Activated naive CD4-positive, alpha-beta T cell treated with Interleukin-2 at 50 U/mL for 16 hours (primary cell): ENCODE measurements at places on chromosomes 2 and 18.
A peak's percentile ranks its signal among the peaks of the same experiment; 100 is the strongest.

GRCh38 chr2:216633616-216634369, 573 bp downstream of the IGFBP2 start:
- DNase-seq, result no peak

DNA sequence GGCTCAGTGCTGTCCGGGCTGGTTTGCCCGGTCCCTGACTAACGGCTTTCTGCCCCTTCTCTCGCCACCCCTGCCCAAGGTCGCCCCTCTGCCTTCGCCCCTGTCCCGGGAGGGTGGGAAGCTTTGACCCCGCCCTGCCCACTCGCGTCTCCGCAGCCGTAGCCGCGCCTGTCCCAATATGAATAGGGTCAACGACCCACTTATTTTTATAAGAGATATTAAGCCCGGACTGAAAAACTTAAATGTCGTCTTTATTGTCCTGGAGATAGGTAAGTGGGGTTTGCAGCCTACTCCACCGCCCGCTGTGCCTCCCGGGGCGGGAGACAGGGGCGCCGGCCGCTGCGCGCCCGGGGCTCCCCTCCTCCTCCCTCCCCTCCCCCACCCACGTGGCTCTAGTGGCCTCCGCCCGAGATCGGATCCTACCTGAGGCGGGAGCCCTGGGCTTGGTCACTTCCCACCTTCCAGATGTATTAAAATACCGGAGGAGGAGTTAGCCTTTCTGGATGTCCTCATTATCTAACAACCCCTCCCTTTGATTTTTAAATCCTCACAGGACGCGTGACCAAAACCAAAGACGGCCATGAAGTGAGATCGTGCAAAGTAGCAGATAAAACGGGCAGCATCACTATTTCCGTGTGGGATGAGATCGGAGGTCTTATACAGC, 633 bp downstream of the NABP1 start:
- peak; percentile 67 for DNase-seq

GRCh38 chr18:42623935-42624334, 491.6 kb downstream of the RIT2 start:
- no peak for DNase-seq

DNA sequence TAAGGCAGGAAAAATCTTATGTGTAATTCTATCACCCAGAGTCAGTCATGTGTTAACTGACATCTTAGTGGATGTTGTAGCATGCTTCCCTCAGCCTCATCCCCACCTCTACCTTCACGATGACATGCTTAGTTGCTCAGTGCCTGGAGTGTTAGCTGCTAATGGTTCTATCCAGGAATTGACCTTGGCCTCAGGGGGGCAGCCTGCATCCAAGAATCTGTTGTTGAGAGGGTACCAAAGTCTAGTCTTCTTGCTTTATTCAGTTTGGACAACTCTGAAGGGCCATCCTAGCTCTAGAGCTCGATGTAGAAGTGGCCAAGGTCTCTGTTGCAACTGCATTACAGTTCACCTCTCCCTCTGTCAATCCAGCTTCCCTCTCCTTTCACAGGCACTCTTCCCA, 61.2 kb downstream of the ACYP2 start:
- DNase-seq, result no peak

DNA sequence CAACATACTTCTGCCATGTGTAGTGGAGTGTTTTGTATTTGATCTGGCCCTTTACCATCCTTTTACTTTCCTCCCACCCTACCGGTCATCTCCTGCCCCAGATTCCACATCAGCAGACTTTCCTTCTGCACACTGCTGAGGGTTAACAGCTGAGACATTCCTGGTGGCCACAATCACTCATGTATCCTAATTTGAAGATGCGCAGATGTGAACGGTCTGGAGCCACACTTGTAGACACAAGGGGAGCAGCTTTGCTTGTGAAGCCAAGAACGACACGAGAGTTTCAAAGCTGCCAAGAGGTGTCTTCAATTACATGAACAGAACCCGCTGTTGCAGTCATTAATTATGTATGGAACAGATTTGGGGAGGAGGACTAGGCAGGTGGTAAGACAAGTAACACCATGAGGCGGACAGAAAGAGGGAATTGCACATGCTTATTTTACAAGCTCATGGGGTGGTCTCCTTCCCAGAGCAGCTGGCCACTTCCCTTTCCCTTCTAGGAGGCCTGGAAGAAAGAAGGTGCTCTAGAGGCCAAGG, 260.7 kb upstream of the KLHL29 start:
- DNase-seq, result no peak

GRCh38 chr2:235523021-235523420, 29.2 kb downstream of the AGAP1 start:
- DNase-seq, result no peak

GRCh38 chr2:67258122-67258521, 139.0 kb upstream of the ETAA1 start:
- DNase-seq, result no peak

- DNase-seq, result no peak
Observed at GRCh38 chr2:240760121-240760520, 59.9 kb downstream of the KIF1A start.

DNA sequence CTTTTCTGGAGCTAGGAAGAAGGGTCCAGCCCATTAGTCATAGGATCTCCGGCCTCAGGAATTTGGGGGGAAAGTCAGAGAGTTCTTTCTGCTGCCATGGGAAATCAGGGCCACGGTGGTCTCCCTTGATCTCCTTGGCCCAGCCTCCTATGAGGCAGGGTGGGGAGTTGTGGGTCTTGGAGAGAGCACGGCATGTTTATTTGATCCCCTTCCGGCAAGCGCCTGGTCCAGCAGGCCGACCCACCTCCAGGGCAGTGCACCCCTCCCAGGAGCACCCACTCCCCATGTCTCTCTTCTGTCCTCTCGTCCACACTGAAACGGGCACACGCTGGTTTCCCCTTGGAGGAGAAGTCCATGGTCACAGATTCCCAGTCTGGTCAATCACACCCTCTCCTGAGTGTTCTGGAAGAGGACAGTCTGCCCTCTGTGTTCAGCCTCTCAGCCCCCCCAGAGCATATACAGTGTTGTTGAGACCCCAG, 464.6 kb upstream of the HS6ST1 start:
- DNase-seq, result no peak

GRCh38 chr2:65443509-65444186, 11.2 kb upstream of the SPRED2 start:
- DNase-seq, result no peak

GRCh38 chr2:8123464-8123863, 558.4 kb upstream of the ID2 start:
- DNase-seq, result no peak

GRCh38 chr2:134393075-134393461, 139.2 kb downstream of the MGAT5 start:
- DNase-seq, result no peak

DNA sequence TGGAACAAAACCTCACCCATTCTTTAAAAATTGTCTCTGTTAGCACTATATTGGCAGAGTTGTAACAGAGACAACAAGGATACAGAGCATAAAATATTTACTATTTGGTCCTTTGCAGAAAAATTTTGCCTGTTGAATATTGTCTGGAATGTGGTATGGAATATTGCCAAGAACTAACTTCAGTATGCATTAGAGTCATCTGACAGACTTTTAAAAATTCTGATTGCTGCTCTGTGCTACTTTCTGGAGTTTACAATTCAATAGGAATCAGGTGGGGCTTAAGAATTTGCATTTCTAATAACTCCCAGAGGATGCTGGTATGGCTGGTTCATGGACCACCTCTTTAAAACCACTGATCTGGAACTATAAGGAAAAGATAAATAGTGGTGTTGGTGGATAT, 32.8 kb upstream of the NYAP2 start:
- DNase-seq, result no peak

DNA sequence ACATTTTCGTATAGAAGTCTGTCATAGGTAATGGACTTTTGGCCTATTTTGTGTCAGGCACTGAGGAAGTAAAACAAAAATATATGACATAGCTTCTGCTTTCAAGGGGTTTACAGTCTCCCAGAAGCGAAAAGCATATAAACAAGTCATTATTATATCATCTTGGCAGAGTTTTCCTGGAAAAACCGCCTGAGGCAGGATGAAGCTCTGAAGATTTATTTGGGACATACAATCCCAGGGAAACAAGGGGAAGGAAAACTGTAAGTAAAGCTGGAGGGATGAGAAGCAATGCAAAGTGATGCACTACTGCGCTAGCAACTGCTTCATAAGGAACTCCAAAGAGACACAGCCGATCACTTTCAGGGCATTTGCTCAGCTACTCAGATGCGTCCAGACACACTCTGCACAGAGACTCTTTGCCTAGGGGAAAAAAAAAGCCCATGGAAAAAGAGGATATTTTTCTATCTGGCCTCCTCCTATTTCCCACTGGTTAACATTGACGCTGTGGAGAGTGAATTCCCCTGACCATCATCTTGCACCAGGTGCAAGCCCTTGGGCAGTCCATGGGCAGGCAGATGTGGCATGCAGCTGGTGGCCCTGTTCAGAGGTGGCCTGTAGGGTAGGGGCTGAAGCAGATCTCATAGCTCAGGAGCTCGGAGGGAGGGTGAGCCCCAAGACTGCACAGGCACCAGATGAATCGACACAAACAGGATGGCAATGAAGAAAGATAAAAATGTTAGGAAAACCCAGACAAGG, 158.1 kb downstream of the METTL4 start:
- no peak for DNase-seq

- no peak for DNase-seq
Observed at GRCh38 chr2:142617461-142617860, 260.0 kb upstream of the KYNU start.

- no peak for DNase-seq
Observed at GRCh38 chr18:23982155-23983079, 32.1 kb upstream of the TTC39C start.

GRCh38 chr18:8548186-8548585, 61.1 kb upstream of the RAB12 start:
- DNase-seq, result no peak

DNA sequence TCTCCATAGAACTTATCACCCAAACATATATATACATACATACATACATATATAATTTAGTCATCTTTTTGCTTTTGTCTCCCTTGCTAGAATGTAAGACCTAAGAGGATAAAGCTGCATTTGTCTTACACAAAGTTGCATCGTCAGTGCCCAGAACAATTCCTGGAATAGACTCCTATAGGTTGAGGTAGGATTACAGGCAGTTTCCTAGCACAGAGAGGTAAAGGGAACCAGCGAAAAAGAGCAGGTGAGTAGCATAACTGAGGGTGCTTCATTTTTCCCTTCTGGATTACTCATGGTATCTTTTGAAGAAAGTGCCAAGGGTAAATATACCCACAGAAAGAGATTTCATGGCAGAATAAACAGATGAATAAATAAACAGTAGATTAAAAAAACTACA, 68.1 kb upstream of the AMMECR1L start:
- DNase-seq, result no peak
